SK-N-SH (cell line): ENCODE measurements at places on chromosomes 7 and 10.
A peak's percentile ranks its signal among the peaks of the same experiment; 100 is the strongest.

DNA sequence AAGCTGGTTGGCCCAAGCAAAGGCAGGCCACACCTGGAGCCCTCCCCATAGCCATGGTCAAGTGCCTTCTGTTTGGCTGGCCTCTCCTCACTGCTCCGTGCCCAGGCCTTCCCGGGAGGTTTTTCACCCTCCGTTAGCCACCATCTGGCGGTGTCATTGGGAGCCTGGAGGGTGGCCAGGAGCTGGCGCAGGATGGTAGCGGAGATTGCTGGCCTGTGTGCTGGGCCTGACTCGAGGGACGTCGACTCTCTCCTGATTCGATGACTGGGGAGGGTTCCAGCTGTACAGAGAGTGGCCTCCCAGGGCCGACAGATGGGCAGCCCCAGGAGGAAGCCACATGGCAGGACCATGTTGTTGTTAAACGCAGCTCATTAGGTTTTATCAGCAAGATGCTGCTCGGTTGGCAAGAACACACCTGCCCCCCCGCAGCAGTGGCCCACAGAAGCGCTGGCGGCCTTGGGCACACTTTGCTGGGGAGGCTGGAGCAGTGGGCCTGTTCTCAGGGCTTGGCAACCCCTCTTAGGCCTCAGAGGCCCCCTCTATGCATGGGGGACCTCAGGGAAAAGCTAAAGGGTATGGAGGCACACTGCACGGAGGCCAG, 64.0 kb upstream of the CACUL1 start:
- H3K27ac ChIP-seq = peak overlapping the region; percentile 89
- H3K4me3 ChIP-seq = no peak overlapping the region
- no peaks in the 10 kb centered on the region for H3K27me3 ChIP-seq

GRCh38 chr7:12158334-12159060, 52.6 kb upstream of the TMEM106B start:
- no peaks in the 10 kb centered on the region for H3K36me3 ChIP-seq
- H3K27ac ChIP-seq = no peak overlapping the region
- DNase-seq = no peak
- H3K4me3 ChIP-seq = no peak overlapping the region
- no peaks in the 10 kb centered on the region for H3K4me1 ChIP-seq

DNA sequence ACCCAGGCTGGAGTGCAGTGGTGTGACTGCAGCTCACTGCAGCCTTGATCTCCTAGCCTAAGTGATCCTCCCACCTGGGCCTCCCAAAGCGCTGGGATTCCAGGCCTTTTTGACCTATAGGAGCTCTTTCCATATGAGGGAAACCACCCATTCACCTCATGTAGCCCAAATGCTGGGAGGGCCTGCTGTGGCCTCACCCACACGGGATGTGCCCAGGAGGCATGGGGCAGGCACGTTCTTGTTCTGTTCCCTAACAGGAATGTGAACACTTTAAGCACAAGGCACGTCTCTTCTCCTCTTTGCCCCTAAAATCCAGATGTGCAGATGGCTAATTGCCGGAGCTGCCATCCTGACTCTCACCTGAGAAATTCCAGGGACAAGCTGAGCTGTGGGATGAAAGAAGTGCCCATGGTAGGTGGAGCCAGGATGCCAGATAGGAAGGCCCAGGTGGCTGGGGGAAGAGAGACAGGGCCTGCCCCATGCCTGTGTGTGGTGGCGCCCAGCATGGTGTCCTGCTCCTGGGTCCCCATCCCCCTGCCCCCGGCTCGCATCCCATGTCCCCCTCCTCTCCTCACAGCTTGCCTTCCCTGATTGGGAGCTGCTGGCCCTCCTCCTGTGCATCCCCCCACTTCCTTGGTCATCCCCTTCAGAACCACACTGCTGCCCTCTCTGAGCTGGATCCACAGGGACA, 17.3 kb downstream of the CAMK2B start:
- DNase-seq = peak; percentile 40
- no peak overlapping the region for H3K27ac ChIP-seq
- no peak overlapping the region for H3K4me3 ChIP-seq
- H3K4me1 ChIP-seq = peaks cover 4% of the 10 kb centered on the region; the same call in 1 of the 2 replicates
- H3K27me3 ChIP-seq = no peaks in the 10 kb centered on the region
- no peaks in the 10 kb centered on the region for H3K36me3 ChIP-seq

DNA sequence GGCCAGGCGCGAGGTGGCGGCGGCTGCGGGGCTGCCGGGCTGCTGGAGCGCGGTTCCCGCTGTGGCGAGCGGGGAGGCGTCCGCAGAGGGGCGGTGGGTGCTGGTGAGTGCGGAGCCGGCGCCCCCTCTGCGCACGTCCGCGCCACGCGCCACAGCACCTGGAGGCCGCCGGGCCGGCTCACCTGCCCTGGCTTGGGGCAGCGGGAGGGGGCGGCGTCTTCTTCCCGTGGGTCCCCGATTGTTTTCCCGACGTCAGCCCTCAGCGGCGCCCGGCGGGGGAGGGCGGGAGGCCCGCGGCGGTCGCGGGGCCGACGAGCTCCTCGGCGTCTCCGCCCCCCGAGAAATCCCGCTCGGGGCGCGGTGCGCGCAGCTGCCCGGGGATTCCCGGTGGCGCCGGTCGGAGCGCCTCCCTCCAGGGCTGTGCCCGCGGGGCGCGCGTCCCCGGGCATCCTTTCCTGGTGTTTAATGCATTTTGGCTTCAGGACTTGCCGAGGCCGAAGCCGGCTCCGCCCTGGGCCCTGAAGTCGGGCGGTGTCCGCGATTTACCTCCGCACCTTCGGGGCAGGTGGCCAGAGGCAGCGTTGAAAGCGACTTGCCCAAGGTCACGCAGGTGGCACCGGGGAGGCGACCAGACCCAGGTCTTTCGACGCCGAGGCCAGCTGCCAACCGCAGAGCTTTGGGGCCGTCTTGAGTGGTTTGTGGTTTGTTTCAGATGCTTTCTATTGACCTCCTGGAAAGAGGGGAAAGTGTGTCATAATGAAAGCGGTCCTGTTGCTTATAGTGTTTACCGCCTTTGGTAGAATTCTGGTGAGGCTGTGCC, 561 bp downstream of the PLEKHA1 start:
- H3K4me1 ChIP-seq = peaks cover 2% of the 10 kb centered on the region
- no peaks in the 10 kb centered on the region; the same call in 1 of the 2 replicates for H3K36me3 ChIP-seq
- peak overlapping the region; percentile 73 for H3K4me3 ChIP-seq

- H3K4me3 ChIP-seq = no peak overlapping the region
- no peaks in the 10 kb centered on the region for H3K36me3 ChIP-seq
- H3K27ac ChIP-seq = no peak overlapping the region
- H3K27me3 ChIP-seq = no peaks in the 10 kb centered on the region
- DNase-seq = no peak
These were observed 523.6 kb downstream of the KIF20B start for GRCh38 chr10:90224791-90225566.

DNA sequence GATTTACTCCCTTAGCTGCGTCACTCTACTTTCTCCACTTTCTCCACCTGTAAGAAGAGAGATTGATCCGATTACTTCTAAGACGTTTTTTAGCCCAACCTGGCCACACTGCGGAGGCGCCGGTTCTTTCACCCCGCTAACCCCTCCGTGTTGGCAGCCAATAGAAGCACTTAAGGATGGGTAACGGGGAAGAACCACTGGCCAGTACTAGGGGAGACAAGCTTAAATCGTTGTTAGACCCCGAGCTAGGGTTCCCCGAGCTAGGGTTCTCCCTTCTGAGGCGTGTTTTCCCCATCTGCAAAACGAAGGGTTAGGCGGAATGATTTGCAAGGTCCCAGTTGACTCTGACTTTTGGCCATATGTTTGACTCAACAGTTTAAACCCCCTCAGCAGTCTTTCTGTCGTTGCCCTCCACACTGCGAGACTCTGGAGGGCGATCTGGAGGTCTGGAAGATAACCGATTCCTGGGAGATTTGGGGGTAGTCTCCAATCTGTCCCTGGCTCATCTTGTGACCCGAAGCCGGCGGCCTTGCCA, 644 bp downstream of the UMAD1 start:
- H3K27me3 ChIP-seq = no peaks in the 10 kb centered on the region
- DNase-seq = peak; percentile 46
- H3K4me3 ChIP-seq = peak overlapping the region; percentile 85
- H3K4me1 ChIP-seq = peaks cover 21% of the 10 kb centered on the region

- peak; percentile 93 for DNase-seq
- H3K4me3 ChIP-seq = peak within 1 kb of the TSS; percentile 76
- no peaks in the 10 kb centered on the region; the same call in 1 of the 2 replicates for H3K36me3 ChIP-seq
- H3K27me3 ChIP-seq = no peaks in the 10 kb centered on the region
- H3K4me1 ChIP-seq = peaks cover 15% of the 10 kb centered on the region; the same call in 1 of the 2 replicates
These were observed at the start of gene PAOX for GRCh38 chr10:133379152-133379800. TSS of gene PAOX (plus strand) at chr10:133379262. CDS start at chr10:133379317, 55 bp downstream.

GRCh38 chr7:121796381-121796780, 76.6 kb upstream of the PTPRZ1 start:
- H3K36me3 ChIP-seq = no peaks in the 10 kb centered on the region
- H3K4me1 ChIP-seq = no peaks in the 10 kb centered on the region
- no peak overlapping the region for H3K27ac ChIP-seq
- DNase-seq = no peak
- no peaks in the 10 kb centered on the region for H3K27me3 ChIP-seq

- no peak for DNase-seq
- H3K27me3 ChIP-seq = peaks cover 9% of the 10 kb centered on the region
- H3K4me1 ChIP-seq = no peaks in the 10 kb centered on the region; the same call in 1 of the 2 replicates
- H3K36me3 ChIP-seq = no peaks in the 10 kb centered on the region
- H3K4me3 ChIP-seq = no peak overlapping the region
These were observed 4.8 kb upstream of the HYCC1 start for GRCh38 chr7:23018750-23019149.

DNA sequence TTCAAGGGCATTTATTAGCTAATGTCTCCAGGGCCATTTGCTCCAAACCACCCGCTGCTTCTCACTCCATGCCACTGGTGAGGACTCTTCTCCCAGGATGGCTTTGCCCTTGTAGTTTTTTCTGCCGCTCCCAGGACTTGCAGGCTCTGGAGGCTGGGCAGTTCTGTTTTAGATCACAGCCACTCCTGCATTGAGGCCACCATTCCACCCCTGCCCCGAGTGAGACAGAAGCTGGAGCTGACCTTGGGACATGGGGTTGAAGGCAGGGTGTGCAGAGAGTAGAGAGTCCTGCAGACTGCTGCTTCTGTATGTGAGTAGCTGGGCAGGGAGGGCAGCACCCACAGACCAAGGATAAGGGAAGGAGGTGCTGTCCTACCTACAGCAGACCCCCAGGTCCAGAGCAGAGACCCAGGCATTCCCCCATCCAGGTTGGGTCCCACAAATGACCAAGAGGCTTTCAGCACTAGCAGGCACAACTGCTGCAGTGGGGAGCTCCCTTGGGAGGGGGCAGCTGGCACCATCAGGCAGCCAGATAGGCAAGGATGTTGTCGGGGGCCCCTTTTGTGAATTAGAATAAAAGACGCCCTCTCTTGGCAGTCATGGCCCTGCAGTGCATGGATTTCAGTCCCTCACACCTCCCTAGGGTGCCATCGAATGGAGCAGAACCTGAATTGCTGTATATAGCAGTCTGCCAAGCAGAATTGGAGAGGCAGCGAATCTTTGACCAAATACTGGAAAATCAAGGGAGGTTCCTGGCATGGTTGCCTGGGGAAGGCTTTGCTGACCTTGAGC, 22.7 kb upstream of the ADCYAP1R1 start:
- no peak overlapping the region for H3K4me3 ChIP-seq
- no peak overlapping the region for H3K27ac ChIP-seq
- peaks cover 28% of the 10 kb centered on the region for H3K27me3 ChIP-seq
- DNase-seq = no peak
- no peaks in the 10 kb centered on the region for H3K36me3 ChIP-seq

DNA sequence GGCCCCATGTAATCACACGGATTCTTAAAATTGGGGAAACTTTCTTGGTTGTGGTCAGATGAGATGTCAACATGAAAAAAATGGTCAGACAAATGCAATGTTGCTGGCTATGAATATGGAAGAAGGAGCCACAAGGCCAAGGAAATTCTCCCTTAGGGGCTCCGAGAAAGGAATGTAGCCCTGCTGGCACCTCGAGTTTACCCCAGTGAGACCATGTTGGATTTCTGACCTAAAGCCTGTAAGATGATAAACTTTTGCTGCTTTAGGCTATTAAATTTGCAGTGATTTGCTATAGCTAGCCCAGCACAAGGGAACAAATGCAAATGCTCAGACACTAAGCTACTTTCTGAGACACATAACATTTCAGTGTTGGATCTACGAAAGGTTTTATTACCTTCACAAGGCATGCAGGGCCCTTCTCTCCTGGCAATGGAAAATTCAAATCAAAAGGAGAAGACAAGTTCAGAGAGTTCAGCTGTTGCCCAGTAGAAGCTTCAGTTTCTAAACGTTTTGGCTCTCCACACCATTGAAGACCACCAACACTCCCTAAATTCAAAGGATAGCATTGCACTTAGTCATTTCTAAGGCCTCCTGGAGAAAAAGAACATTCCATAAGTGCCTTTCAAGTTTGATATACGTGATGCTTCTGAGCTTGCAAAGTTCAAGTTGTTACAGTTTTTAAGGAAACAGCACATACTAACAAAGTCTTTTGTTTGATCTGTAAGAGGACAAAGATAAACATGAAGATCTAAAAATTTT, 23.4 kb downstream of the MCMBP start:
- peak overlapping the region; percentile 47; the same call in 1 of the 2 replicates for H3K27ac ChIP-seq
- H3K4me1 ChIP-seq = 0 out of 2 replicates have a peak, but pooled peaks cover 18% of the 10 kb centered on the region
- peaks cover 75% of the 10 kb centered on the region for H3K36me3 ChIP-seq
- H3K4me3 ChIP-seq = no peak overlapping the region

DNA sequence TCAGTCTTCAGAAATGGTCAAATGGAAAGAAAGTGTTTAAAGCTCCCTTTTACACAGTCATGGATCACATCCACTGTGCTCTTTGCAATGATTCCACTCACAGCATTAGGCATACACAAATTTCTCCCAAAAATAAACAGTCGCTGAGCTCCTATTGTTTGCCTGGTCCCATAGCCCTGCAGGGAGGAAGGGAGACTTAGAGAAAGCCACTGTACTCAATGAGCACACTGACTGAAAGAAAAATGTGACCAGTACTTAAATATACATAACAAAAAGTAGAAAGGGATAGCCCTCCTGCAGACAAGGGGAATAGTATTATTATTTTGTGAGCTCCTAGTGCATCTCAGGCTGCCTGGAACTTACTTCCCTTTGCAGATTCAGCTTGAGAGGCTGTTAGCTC, 853.2 kb downstream of the GRID1 start:
- H3K4me1 ChIP-seq = no peaks in the 10 kb centered on the region
- H3K27me3 ChIP-seq = no peaks in the 10 kb centered on the region
- H3K36me3 ChIP-seq = no peaks in the 10 kb centered on the region
- no peak overlapping the region for H3K27ac ChIP-seq

GRCh38 chr7:155495440-155496248, 37.7 kb downstream of the EN2 start:
- no peak overlapping the region for H3K4me3 ChIP-seq
- H3K36me3 ChIP-seq = no peaks in the 10 kb centered on the region
- no peak overlapping the region for H3K27ac ChIP-seq
- peaks cover 88% of the 10 kb centered on the region for H3K27me3 ChIP-seq
- H3K4me1 ChIP-seq = no peaks in the 10 kb centered on the region
- DNase-seq = no peak

DNA sequence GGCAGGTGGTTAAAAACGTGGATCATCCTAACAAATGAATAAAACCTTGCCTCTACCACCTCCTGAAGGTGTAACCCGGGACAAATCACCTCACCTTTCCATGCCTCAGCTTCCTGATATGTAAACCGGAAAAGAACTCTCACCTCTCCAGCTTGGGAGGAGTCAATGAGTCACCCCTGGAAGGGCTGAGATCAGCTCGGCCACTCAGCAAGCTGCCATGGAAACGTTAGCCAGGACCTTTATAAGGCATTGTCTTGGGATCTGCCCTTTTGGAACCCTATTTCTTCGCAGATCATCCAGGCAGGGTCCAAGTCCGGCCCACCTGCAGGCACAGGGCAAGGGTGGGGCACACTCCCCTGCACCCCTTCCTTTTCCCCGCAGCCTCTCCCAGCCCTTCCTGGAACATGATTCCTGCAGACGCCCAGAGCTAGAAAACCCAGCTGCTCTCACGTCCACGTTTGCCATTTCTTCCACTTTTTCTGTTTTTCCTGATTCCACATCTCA, 81.6 kb upstream of the PFKP start:
- no peaks in the 10 kb centered on the region for H3K36me3 ChIP-seq
- no peak for DNase-seq
- H3K4me1 ChIP-seq = peaks cover 8% of the 10 kb centered on the region; the same call in 1 of the 2 replicates
- no peak overlapping the region for H3K27ac ChIP-seq
- H3K4me3 ChIP-seq = no peak overlapping the region
- H3K27me3 ChIP-seq = no peaks in the 10 kb centered on the region
